Caudate nucleus (tissue), 63 donors: ENCODE measurements at places on chromosomes 1 and 21.

- no peak for DNase-seq
These were observed 188.5 kb downstream of the TGFBR3 start for GRCh38 chr1:91697416-91697815.

DNA sequence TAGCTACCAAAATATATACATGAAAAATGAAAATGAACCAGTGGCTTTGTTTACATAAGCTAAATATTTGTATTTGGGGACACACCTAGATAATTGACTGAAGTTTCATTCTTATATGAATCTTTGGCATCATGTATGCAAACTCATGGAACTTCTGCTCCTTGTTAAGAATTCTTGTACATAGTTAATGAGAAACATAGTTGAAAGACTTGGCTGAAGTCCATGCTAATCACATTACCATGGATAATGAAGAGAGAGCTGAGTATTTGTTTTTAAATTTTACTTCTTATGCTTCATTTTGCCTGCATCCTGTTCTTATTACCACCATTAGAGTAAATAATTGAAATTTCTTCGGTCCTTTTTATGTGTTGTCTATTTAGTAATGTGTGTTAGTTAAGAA, 108.8 kb downstream of the LRRC53 start:
- DNase-seq, result no peak

GRCh38 chr1:223102797-223103533, 40.1 kb downstream of the TLR5 start:
- no peak for DNase-seq

- DNase-seq, result no peak
These were observed 10.4 kb upstream of the GJA8 start for GRCh38 chr1:147892216-147892615.

- no peak for DNase-seq
These were observed 88.5 kb upstream of the HMCN1 start for GRCh38 chr1:185645686-185646085.

DNA sequence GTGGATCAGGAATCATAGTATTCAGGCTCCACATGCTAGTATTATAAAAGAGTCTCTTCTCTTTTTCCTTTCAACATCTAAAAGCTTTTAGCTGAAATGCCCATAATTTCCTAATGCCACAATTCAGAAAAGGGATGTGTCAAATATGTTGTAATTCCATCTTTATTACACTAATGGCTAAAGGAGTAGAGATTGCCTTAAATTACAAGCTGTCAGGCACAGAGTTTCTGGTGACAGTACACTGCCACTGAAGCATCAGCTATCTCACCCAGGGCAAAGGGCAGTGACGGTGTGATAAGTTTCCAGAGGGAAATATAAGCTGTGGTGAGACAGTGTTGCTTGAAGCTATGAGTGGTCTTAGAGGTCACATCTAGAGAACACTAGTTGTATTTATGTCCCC, 581.1 kb downstream of the KCNT2 start:
- DNase-seq, result no peak

- DNase-seq, result no peak
These were observed 940 bp upstream of the PRKCZ start for GRCh38 chr1:2049225-2049717.

DNA sequence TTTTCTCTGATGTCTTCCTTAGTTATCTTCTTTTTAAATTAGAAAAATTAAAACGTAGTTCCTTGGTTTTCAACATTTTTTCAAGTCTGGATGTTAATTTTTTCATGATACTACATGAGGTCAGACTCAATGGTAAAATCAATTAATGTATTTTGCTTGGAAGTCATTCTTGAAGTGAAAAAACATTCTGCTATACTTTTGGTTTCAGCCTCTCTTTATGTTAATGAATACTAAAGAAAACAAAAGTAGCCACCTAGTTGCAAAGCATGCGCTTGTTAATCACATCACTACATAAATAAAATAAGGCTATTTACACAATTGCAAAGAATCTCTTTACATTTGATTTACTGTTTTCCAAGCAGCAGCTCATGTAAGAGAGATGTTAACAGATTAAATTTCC, 170.4 kb downstream of the LIPI start:
- DNase-seq, result no peak

- no peak for DNase-seq
These were observed 50.3 kb downstream of the B3GALT5 start for GRCh38 chr21:39663066-39663465.
